ENCODE measurements at places on chromosomes 11 and 22. TPM values are rescaled to one million over a fixed set of nuclear protein-coding genes. Genes with fewer than 3 reads are reported as not detected.

SCARF2 gene
- total RNA-seq: 4.0 TPM

ISX gene
- 0.34 TPM for total RNA-seq

RASGRP2 gene
- 5.7 TPM for total RNA-seq

IGLL1 gene
- total RNA-seq: not detected

MOGAT2 gene
- 0.49 TPM for total RNA-seq

PKP3 gene
- total RNA-seq: not detected

OR4A16 gene
- total RNA-seq: not detected

SEC14L6 gene
- not detected for total RNA-seq

SSTR3 gene
- not detected for total RNA-seq

GLYATL1 gene
- 0.94 TPM for total RNA-seq

RHOD gene
- total RNA-seq: 18.9 TPM

DEPDC7 gene
- 3.3 TPM for total RNA-seq

APOL6 gene
- total RNA-seq: 2.6 TPM

PYGM gene
- total RNA-seq: 2,858 TPM

CLCF1 gene
- total RNA-seq: 0.24 TPM

NCAPH2 gene
- 26.8 TPM for total RNA-seq

GRAP2 gene
- not detected for total RNA-seq

SPON1 gene
- total RNA-seq: 0.22 TPM

ZP1 gene
- not detected for total RNA-seq

DMC1 gene
- not detected for total RNA-seq

RFPL2 gene
- total RNA-seq: not detected

TSPAN32 gene
- not detected for total RNA-seq

A4GALT gene
- total RNA-seq: 13.3 TPM

SHISAL1 gene
- total RNA-seq: not detected

CEND1 gene
- total RNA-seq: not detected

CD6 gene
- total RNA-seq: 0.16 TPM

SLC39A13 gene
- total RNA-seq: 27.6 TPM

CAT gene
- total RNA-seq: 135 TPM

TSKU gene
- 10.2 TPM for total RNA-seq

DDX25 gene
- not detected for total RNA-seq

FXYD2 gene
- 0.87 TPM for total RNA-seq

HTR3A gene
- total RNA-seq: not detected

NCF4 gene
- total RNA-seq: 5.5 TPM

CHRM4 gene
- total RNA-seq: not detected

PLA2G3 gene
- not detected for total RNA-seq

C11orf42 gene
- not detected for total RNA-seq

SLC43A3 gene
- 13.9 TPM for total RNA-seq

INSC gene
- total RNA-seq: not detected

RTN4R gene
- total RNA-seq: 0.29 TPM

TMEM223 gene
- total RNA-seq: 29.9 TPM

LMO1 gene
- total RNA-seq: 2.4 TPM

ACR gene
- not detected for total RNA-seq

CASP1 gene
- 7.8 TPM for total RNA-seq

Measured in gastrocnemius medialis (tissue), 4 donors.